ENCODE measurements at places on chromosomes 1 and 21. TPM values are rescaled to one million over a fixed set of nuclear protein-coding genes. Genes with fewer than 3 reads are reported as not detected.

Gene ADGRL2
- total RNA-seq = 71.2 TPM

Gene SARS1
- total RNA-seq = 181 TPM

Gene ABCG1
- total RNA-seq = 27.6 TPM

Gene CFAP74
- not detected for total RNA-seq

Gene GREM2
- 0.50 TPM for total RNA-seq

Gene PACC1
- 8.7 TPM for total RNA-seq

Gene UBXN10
- 12.6 TPM for total RNA-seq

Gene CITED4
- 78.6 TPM for total RNA-seq
